ENCODE measurements at places on chromosomes 6 and 20.

- DNase-seq: no peak
Measured at GRCh38 chr6:137676888-137677287, 182.7 kb upstream of the OLIG3 start.

DNA sequence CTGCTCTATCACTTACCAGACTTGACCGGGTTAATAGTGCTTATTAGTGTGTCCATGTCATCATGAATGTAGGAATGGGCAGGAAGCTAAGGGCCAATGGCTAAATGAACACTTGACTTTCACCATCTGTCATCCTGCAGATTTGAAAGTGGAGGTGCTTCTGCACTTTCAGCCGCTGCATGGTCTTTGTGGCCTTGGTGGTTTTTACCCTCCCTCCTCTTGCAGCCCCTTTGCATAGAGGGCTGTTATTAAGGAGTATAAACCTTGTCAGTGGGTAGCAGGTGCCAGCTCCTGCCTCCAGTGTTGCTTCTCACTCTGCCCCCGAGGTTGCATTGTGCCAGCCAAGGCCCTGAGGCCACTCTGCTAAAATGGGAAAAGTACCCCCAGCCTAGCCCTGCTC lies 122.2 kb upstream of the TNFAIP3 start:
- DNase-seq: no peak

DNA sequence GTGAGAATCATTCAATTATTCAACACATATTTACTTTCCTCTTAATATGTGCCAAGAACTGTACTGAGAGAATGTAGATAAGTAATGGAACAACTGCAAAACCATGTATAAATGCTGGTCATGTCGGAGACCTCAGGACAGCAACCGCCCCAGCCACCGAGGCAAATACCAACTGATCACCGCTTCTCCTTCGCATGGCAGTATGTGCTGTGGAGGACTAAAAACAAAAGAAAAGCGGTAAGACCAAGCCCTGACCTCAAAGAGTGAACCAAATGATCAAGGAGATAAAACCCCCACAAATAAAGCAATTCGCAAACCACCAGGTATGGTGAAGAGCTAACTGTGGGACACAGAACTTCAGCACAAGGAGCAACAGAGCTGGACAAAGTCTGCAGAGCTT lies 104.3 kb downstream of the TRERF1 start:
- DNase-seq: no peak

DNA sequence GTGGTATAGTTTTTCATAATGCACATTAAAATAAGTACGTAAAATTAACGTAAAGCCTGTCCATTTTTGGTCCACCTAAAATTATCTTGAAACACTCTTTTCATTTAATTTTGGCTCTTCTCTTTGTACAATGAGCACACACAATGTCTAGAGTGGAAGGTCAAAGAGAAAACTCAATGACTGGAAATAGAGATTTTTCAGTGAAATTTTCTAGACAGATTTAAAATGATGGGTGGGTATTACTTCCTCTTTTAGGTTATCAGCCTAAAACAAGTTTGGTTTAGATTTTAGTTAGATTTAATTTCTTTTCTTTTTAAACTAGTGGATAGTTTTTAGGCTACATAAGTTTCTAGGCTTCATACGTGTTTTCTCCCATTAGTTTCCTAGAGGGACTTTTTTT lies 24.9 kb downstream of the DSE start:
- DNase-seq: no peak

GRCh38 chr6:90573624-90574023 lies 13.2 kb downstream of the MAP3K7 start:
- no peak for DNase-seq

DNA sequence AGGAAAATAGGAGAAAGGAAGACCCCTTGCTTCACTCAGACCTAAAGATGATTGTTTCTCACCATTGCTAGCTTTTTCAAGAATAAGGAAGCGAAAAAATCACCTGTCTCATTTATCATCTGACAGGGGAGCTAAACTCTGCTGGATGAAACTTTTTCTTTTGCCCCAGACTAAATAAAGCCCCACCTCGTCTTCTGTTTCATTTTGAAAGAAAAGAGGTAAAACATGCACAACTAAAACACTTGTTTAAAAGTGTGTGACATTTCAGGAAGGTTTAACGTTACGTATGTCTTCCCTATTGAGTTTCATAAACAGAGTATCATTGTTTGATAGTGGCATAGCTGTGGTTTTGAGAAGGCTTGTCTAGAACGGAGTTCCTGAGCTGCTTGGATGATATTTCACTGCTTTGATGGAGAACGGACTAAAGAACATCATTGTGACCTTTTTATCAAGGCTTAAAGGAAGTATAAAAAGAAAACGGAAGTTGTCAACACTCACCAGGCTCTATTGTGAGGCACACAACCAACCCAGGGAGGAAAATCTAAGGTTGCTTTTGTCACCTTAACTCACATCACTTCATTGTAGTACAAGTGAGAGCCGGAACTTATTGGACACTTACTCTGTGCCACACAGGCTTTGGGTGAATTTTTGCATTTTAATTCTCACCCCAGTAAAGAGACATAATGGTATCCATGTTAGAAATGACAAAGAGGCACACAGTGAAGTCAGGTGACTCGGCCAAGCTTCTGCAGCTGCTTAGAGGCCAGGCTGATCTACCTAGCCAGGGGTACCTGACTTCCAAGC lies 29.5 kb downstream of the TSHZ2 start:
- DNase-seq: no peak

DNA sequence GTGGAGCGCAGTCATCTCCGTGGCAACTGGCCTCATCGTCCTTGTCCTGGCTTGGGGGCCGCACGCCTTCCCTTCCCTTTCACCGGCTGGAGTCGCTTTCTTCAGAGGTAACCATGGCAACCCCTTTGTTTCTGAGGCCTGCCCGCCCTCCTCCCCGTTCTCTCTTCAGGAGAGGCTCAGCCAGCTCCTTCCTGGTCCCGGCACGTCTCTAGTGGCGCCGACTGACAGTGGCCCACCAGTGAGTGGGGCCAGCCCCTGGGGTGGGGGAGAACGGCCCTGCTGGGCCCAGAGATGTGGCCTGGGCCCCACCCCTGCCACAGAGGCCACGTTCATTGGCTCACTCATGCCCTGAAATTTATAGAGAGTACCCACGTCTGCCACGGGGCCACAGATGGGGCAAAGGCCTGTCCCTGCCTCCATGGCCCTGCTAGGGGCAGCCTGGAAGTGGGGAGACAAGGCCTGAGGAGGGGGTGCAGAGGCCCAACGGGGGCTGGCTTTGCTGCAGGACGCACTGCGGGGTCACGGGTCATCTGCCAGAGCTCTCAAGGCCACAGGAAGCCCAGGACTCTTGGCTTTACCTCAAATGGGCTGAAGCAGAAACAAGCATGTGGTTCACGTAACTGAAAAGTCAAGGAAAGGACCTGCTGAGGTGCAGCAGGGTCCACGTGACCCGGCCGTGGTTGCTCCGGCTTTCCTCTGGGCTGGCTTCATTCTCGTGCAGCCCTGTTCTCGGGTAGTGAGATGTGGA lies 1.4 kb upstream of the OSBPL2 start:
- no peak for DNase-seq

- no peak for DNase-seq
Measured at GRCh38 chr6:119449331-119450156, 100.0 kb upstream of the MAN1A1 start.

DNA sequence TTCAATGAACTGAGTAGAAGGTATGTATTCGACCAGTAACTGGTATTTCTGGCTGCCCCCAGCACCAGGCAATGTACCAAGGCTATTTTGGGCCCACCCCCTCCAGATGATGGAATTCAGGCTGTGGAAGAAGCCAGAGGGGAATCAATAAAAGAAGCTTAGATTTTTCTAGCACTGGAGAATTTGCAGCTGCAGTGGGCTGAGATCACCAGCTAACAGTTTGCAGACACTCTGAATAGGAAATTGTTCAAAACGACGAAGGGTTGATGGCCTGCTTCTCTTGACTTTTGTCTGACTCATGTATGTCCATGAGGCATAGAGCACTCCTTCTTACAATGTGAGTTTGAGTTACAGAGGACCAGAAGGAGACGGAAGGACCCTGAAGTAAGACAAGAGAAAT lies 32.4 kb upstream of the FBXO9 start:
- DNase-seq: no peak

DNA sequence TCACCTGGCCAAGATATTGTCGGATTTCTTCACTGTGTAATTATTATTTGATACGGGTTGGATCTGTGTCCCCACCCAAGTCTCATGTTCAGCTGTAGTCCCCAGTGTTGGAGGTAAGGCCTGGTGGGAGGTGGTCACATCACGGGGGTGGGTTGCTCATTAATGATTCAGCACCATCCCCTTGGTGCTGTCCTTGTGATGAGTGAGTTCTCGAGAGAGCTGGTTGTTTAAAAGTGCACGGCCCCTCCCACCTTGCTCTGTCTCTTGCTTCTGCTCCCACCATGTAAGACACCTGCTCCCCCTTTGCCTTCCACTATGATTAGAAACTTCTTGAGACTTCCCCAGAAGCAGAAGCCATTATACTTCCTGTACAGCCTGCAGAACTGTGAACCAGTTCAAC lies 173.9 kb upstream of the PMEPA1 start:
- DNase-seq: no peak

GRCh38 chr6:36821581-36822335 lies 17.5 kb downstream of the CPNE5 start:
- no peak for DNase-seq

- no peak for DNase-seq
Measured at GRCh38 chr6:75124983-75125382, 80.9 kb downstream of the COL12A1 start.
